ENCODE measurements at places on chromosomes 12 and 14.

- no peak for DNase-seq
Measured at GRCh38 chr12:16019136-16019535, 108.0 kb downstream of the DERA start.

DNA sequence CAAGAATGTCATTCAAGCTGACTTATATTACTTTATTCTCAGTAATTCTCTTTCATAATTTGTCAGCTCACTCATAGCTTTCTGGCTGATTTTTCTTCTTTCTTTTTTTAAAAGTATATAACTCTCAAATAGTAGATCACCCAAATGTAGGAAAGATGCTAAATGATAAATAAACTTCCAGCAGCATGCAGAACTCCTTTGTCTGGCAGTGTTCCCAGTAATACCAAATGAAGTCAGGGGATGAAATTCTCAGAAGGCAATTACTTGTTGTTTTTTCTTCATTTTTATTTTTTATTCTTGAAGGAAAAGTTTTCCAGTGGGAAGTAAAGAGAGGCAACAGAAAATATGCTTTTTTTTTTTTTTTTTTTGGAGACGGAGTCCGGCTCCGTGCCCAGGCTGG is 133.3 kb upstream of the SLCO1C1 start:
- DNase-seq, result no peak

DNA sequence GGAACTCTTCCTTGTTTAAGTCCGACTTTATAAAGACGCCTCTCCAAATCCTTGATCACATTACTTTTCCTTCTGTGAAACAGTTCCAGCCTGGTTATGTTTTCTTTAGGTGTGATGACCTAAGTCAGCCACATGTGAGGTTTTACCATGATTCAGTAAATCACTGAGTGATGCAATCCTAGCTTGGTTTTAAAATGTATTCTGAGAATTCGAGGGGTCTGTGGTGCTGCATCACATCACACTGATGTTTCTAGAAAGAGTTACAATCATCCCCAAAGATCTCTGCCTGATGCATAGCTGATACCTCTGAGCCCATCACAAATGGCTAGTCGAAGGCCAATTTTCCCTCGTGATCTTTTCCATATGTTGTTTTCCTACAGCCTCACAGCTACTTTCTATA is 152.7 kb downstream of the ANO2 start:
- no peak for DNase-seq

DNA sequence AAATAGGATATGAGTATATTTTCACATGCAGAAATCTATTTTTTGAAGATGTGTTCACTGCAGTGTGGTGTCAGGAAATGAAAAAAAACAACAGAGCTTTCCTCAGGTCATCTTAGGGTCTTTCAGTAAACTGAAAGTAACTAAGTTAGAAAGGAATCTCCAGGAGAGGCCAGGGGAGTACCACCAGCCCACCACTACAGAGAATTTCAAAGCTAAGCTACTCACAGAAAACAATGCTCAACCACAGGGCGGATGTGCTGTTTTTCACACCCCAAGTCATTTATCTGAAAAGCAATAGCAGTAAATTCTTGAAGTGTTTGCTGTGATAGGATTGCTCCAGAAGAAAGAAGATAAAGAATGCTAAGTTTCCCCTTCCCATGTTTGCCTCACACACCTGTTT is 79.0 kb downstream of the IFNG start:
- no peak for DNase-seq

DNA sequence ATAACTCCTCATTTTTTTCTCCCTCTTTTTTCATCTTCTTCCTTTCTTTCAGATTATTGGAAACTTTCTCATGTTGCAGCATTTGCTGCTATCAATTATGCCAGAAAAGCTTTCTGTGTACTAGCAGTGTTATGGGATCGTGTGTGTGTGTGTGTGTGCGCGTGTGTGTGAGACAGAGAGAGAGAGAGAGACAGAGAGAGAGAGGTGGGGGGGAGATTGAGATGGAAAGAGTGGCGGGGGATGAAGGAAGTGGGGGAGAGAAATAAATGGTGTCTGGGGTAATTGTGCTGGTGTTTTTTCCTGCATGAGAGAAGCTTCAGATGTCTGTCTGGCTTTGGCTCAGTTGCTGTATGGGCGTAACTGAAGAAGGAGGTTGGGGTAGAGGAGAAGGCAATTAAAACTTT is 268.9 kb downstream of the RAD51B start:
- no peak for DNase-seq

DNA sequence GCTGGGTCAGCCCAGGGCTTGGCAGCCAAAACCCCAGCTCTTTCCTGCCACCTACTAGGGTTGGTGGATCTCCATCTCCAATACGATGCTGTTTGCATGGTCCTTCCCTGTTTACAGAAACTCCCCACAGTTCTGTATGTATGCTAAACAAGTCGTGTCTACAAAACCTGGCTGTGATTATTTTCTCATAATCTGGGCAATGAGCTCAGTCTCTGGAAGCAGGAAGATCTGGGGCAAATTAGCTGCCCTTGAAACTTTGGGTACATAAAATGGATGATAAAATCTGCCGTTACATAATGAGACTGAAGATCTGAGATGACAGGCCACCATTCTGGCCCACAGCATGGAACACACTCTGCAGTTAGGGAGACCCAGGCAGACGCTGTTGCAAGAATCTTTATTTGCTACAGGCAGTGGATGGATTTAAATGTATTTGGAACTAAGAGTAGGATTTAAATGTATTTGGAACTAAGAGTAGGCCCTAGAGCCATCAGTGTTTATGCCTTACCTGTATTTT is 31.7 kb downstream of the ACADS start:
- DNase-seq, result no peak

- no peak for DNase-seq
Measured at GRCh38 chr12:79420146-79420618, 270.6 kb downstream of the PAWR start.

DNA sequence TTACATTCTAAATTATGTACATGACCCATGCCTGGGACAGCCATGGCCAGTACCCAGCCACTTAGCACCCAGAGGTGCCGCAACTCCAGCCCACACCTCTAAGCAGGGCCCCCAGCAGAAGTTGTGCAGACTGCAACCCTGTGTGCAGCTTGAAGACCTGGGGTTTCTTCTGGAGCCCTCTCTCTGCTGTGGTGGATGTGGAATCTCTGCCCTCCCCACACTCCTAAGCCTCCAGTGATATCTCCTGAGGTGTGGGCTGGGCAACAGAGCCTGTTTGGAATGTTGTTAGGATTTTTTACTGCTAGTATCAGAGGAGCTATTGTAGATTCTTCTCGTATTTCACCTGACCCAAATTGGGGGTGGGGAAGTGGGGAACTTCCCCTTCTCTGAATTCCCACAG is 59.4 kb upstream of the TUNAR start:
- DNase-seq, result no peak

DNA sequence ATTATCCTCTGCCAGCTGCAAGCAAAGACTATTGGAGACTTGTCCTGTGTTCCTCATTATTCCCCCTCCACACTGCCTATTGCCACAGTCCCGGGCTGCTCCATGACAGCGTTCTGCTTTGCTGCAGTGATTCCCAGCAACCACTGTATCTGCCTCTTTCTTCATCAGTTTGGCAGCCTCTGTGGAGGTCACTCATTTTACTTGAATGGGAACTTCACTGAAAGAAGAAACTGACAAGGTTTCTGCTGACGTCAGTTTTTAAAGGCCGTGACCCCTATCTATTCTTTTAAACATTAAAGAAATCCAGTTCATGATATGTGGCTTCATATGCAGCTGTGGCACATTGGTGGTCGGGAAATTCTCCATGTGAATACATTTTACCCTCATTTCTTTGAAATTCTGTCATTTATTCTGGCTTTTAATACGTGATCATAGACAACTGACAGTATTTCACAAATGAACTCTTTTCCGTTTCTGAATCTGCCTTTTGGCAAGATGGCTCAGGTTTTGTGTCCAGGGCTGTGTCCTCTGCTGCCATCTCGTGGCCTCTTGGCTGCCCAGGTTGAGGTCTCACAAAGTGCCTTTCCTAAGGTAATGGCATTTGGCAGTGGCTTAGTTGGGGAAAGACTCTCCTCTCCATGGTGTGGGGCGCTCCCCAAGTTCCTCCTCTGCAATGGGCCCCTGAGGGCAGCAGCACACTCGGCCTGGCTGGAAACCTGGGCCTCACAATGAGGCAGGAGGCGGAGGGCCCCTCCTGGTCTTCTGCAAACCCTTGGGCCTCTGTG is 5.8 kb downstream of the TMEM253 start:
- peak; percentile 76 for DNase-seq

Measured in GM10248 (cell line).